A549 treated with DMSO at 1 μM for 4 hours (cell line): ENCODE measurements at places on chromosomes 6 and 20. TPM values are rescaled to one million over a fixed set of nuclear protein-coding genes. Genes with fewer than 3 reads are reported as not detected.

CFAP61 gene
- total RNA-seq: 0.26 to 0.70 TPM (median 0.39 TPM) in 4 of 5 replicates, not detected in the other

ENPP5 gene
- not detected in 5 replicates for total RNA-seq

RNF182 gene
- total RNA-seq: 2.9 to 4.0 TPM (median 3.4 TPM) in 5 replicates

RBM24 gene
- total RNA-seq: 10.6 to 14.0 TPM (median 12.5 TPM) in 5 replicates

FAM83B gene
- total RNA-seq: 0.06 to 0.16 TPM (median 0.08 TPM) in 5 replicates

TSPO2 gene
- total RNA-seq: not detected in 5 replicates

TBC1D32 gene
- 1.00 to 1.8 TPM (median 1.4 TPM) in 5 replicates for total RNA-seq

FAM50B gene
- total RNA-seq: 3.8 to 5.6 TPM (median 5.3 TPM) in 5 replicates

TCP11 gene
- total RNA-seq: not detected in 5 replicates

ANGPT4 gene
- 0.02 to 0.03 TPM (median 0.02 TPM) in 3 of 5 replicates, not detected in the others for total RNA-seq

FHL5 gene
- not detected in 5 replicates for total RNA-seq

GPR63 gene
- total RNA-seq: 0.53 to 0.68 TPM (median 0.61 TPM) in 5 replicates
